ENCODE measurements at places on chromosomes 3 and 15.

GRCh38 chr3:35141406-35141805, 497.9 kb upstream of the ARPP21 start:
- DNase-seq, result no peak

GRCh38 chr3:197333901-197334639, 35.7 kb upstream of the DLG1 start:
- no peak for DNase-seq

GRCh38 chr3:44762170-44762677, 630 bp downstream of the KIF15 start:
- DNase-seq, result peak; percentile 1

GRCh38 chr3:10428406-10429091, 76.8 kb downstream of the ATP2B2 start:
- no peak for DNase-seq

DNA sequence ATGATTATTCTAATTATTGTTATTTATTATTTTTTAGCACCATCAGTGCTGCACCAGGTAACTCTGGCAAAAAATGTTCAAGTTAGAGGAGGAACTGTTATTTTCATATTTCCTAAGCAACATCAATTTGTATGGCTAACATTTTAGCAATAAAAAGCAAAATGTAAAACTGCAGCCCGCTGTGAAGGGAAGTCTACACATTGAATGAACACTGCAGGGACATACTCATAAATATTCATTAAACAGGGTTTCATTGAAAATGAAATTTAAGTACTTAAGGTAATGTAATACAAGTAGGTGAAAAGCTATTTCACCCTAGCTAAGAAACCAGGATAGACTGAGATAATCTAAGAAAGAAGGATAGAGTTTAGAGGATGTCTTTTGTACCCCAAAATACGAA, 532.7 kb downstream of the NLGN1 start:
- DNase-seq, result no peak

DNA sequence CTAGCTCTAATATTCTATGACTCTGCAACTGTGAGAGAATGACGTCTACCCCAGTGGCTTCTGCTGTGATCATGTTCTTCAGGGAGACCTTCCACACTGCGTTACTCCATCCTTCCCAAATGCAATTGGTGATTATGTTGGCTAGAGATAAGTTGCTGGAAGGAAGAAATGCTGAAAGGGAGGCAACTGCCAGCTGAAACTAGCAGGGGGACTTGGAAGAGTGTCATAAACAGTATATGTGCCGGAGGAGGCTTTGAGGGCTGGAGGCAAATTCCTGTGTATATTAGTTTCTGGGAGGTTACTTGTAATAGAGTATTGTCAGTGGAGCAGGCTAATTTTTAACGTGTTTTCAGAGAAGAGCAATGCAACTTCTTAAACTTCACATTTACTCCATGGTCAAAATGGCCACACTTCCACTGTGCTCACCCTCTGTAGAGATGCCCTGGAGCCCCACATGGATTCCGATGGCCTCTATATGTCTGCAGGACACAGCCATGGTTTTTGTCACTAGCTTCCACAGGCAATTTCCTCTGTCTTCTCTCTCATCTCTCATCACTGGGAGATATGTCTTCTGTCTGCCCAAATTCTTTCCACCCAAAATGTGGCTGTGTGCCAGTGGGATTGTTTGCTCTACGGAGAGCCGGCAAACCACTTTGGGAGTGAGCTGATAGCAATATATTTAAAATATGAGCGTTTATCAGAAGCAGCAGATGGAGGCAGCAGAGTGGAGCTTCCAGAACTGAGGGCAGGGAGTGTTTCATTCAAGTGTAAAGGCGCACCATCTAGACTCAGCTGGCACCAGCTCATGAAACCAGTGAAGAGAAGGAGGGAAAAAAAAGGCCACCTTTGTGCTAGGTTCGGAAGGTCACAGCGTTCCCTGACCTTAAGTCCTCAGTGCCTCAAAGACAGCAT, 13.3 kb upstream of the CD47 start:
- DNase-seq, result no peak

GRCh38 chr15:69523010-69524001, 70.7 kb downstream of the RPLP1 start:
- DNase-seq, result peak; percentile 73

DNA sequence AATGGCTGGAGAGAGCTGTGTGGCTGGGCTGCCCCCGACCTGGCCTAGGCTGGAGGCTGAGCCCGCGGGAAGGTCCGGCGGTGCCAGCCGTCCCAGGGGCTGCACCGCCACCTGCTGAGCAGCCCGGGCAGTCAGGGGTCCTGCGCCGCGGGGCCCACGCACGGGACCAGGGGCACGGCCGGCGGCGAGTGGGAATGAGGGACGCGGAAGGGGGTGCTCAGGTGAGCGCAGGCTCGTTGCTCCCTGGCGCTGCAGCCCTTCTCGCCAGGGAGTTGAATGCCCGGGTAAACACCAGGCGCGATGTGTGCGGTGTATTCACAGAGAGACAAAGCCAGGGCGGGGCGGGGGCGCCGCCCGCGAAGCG, 666 bp upstream of the SEMA3F start:
- no peak for DNase-seq

- no peak for DNase-seq
These were observed 6.0 kb downstream of the NIT2 start for GRCh38 chr3:100340527-100340926.

GRCh38 chr3:48561045-48561736, 2.4 kb downstream of the UCN2 start:
- peak; percentile 39 for DNase-seq

GRCh38 chr15:39434751-39435238, 146.1 kb upstream of the THBS1 start:
- DNase-seq, result no peak

- DNase-seq, result no peak
These were observed 56.8 kb downstream of the GASK1A start for GRCh38 chr3:43035801-43036365.

- no peak for DNase-seq
These were observed 264.0 kb upstream of the SLITRK3 start for GRCh38 chr3:165459924-165460835.

- DNase-seq, result peak; percentile 79
These were observed 75.0 kb downstream of the MAGEF1 start for GRCh38 chr3:184636741-184637316.

GRCh38 chr3:33915796-33916546, 117.5 kb downstream of the PDCD6IP start:
- no peak for DNase-seq

DNA sequence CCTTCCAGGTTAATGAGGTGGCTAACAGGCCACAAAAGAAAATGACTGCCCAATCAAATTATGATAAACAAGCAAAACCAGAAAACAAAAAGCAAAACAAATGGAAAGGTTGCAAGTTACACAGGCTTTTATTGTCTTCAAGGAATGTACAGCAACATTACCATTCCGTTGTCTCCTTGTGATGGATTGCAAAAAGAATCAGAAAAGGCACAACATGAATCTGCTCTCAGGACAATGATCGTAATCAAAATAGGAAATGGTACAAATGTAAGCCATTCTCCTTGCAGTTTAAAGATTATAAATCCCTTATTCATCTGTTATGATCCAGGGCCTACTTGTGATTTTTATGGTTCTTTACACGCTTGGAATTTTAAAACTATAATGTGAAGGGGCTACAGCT, 125.8 kb downstream of the ECT2 start:
- DNase-seq, result no peak

DNA sequence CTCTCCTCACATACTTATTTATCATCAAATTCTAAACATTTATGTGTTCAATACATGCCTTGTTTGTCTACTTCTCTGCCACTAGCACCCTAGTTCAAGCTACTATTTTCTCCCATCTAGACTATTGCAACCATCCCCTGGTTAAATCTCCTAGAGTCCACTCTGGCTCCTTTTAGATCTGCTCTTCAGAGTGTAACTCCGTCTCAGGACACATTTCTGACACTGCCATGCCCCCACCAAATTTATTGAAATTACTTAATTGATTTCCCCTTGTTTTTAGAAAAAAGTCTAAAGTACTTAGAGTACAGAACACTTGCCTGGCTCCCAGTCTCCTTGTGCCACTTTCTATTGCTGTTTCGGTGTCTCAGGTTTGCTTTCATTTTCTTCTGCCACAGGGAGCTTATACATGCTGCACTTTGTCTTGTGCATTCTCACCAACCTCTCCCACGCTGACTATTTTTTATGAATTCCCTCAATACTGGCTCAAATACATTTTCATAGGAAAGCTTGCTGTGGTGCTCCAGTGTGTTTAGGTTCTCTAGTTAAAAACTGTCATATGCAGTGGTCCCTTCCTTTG, 792.3 kb downstream of the DIPK2A start:
- DNase-seq, result no peak

- no peak for DNase-seq
These were observed 733.7 kb upstream of the CFAP20DC start for GRCh38 chr3:59783468-59783988.

- DNase-seq, result no peak
These were observed 251.0 kb upstream of the MCTP2 start for GRCh38 chr15:93980261-93980911.

DNA sequence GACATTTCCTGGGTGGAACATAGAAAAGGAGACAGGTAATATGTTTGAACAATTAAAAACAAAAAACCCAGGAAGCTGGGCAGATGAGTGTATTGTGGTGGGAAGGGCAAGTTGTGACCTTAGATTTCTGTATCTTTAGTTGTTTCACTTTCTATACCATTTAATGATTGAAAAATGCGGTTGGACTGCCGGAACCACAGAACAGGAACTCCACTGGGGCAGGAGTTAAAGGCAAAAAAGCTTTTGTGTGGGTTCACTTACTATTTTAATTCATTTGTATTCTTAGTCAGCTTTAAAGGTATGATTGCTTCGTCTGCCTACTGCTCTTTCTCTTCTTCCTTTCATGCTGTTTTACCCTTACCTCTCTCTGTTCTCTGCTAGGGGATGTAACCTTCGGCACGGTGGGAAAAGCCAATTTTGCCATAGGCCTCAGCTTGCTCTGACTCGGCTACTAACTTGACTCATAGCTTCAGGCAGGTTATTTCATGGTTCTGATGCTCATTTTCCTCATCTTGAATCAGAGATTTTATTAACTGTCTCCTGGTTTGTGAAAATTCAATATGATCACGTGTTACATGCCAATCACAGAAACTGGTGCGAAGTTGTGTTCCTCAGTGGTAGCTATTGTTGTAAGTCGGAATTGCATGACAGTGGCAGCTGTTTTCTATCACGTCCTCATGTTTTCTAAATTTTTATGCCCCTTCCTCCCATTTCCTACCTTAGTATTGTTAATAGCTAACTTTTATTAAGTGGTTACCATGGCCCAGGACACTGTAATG, 1.6 kb upstream of the MCTP2 start:
- no peak for DNase-seq

Measured in AG10803 (cell line).